ENCODE measurements at places on chromosomes 4 and X. TPM values are rescaled to one million over a fixed set of nuclear protein-coding genes. Genes with fewer than 3 reads are reported as not detected.

DNA sequence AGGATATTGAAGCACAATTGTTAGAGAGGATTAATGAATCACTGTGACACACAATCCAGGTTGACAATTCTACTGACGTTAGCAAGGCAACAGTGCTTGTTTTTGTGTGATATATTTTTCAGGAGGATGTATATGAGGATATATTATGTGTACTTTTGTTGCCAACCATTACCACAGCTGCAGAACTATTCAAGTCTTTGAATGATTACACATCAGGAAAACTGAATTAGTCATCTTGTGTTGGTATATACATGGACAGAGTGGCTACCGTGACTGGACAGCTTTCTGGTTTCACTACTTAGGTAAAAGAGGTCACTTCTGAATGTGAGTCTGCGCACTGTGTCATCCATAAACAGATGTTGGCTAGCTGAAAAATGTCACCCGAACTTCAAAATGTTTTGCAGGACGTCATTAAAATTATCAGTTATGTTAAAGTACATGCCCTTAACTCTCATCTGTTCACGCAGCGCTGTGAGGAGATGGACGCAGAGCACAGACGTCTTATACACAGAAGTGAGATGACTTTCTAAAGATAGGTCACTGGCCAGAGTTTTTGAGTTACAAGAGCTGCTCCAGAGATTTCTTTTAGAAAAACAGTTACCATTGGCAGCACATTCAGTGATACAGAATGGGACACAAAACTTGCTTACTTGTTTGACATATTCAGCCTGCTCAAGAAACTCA is 69.0 kb downstream of the MRPL1 start:
- H3K36me3 ChIP-seq, result no peaks in the 10 kb centered on the region
- H3K27me3 ChIP-seq, result no peaks in the 10 kb centered on the region
- no peak overlapping the region for H3K27ac ChIP-seq
- DNase-seq, result no peak
- no peak overlapping the region for H3K4me3 ChIP-seq

DNA sequence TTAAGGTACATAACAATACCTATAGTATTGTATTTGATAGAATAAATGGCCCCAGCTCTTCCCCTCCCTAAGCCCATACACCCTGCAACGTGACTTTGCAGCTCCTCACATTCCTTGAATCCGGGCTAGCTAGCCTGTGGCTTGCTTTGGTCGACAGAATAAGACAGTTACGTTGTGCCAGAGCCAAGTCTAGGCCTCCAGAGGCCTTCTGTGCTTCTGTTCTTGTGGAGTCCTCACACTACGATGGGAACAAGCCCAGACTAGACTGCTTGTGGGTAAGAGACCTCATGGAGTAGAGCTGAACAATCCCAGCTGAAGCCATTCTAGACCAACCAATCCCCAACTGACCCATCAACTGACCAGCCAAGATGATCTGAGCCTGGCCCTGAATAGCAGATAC is 102.4 kb upstream of the PLAC1 start:
- H3K36me3 ChIP-seq, result no peaks in the 10 kb centered on the region
- H3K27ac ChIP-seq, result no peak overlapping the region
- no peak overlapping the region for H3K4me3 ChIP-seq

GRCh38 chrX:18422886-18423285 is 2.5 kb upstream of the CDKL5 start:
- H3K4me1 ChIP-seq, result no peaks in the 10 kb centered on the region
- H3K4me3 ChIP-seq, result no peak overlapping the region
- H3K27me3 ChIP-seq, result peaks cover 3% of the 10 kb centered on the region
- no peak for DNase-seq
- H3K27ac ChIP-seq, result no peak overlapping the region
- H3K36me3 ChIP-seq, result no peaks in the 10 kb centered on the region

DNA sequence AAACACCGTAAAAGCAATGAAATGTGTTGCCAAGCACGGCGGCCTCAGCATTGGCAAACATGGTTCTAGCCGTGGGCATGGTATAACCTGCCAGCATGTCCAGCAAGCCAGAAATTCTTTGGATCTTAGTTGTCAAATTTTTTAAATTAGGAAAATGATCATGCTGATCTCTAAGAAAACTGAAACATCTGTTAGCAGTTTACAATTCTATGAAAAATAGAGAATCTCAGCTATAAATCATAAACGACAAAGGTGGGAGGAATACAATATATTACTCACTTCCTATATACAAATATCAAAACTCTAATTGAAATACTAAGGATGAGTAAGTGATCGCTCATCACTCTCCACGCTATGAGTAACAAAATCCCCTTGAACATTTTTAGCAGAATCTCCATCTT is 130.3 kb downstream of the ADGRA3 start:
- no peak for DNase-seq
- no peak overlapping the region for H3K4me3 ChIP-seq
- H3K27ac ChIP-seq, result no peak overlapping the region
- H3K36me3 ChIP-seq, result no peaks in the 10 kb centered on the region

DNA sequence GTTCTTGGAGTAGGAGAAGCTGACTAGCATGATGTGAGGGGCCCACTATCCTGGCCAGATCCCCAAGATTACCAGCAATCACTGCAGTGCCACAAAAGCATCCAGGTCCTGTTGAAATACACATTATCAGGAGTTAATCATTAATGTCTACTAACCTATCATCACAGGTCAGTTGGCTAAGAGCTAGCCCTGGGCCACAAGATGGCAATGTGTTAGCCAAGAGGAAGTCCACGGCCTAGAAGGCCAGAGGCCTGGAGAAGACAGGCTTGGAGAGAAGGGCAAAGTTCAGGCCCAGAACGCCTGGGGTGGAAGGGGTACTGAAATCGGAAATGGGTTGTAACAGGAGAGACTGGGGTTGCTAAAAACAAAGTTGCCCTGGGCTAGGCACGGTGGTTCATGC is 19.9 kb upstream of the KIAA1210 start:
- H3K27me3 ChIP-seq, result no peaks in the 10 kb centered on the region
- no peaks in the 10 kb centered on the region for H3K36me3 ChIP-seq
- no peak for DNase-seq
- no peak overlapping the region for H3K27ac ChIP-seq
- no peak overlapping the region for H3K4me3 ChIP-seq

MTTP gene
- total RNA-seq, result 0.69 TPM

CDKL2 gene
- total RNA-seq, result 2.0 TPM

Data from colonic mucosa (tissue), 4 donors.